Stimulated activated CD4-positive, alpha-beta T cell treated with anti-CD3 and anti-CD28 coated beads, Interleukin-1b, Interleukin-23, amount 100 ng/mL, for 1 hour (primary cell): ENCODE measurements at places on chromosomes 3 and 15.

GRCh38 chr3:16130066-16130465, 44.4 kb upstream of the GALNT15 start:
- no peak for DNase-seq

DNA sequence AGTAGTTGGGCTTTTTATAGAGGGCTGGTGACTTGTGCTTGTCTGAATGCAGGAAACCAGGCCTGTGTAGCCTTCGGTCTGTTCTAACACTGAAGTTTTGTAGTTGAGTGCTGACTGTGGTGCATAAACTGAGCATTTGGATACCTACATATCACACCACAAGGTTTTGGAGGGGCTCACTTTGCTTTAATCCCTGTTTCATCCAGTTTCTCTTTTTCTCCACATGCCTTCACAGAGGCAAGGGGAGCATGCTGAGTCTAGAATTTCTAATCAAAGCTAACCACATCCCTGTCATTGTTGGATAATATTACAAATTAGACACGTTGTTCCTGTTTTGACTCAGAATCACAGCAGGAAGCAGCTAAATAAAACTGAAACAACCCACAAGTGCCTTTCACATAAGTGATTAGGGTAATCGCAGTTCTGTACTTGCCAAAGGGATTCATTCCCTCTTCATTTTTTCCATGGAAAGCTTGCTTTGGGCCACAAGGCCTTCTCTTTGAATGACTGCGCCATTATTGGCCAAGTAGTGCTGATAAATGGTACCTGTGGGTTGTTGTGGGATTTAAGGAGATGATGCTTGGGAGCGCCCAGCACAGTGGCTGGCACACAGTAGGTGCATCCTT, 48.9 kb downstream of the TGFBR2 start:
- no peak for DNase-seq

- DNase-seq = no peak
Measured at GRCh38 chr3:174891524-174892203, 32.5 kb downstream of the NAALADL2 start.

DNA sequence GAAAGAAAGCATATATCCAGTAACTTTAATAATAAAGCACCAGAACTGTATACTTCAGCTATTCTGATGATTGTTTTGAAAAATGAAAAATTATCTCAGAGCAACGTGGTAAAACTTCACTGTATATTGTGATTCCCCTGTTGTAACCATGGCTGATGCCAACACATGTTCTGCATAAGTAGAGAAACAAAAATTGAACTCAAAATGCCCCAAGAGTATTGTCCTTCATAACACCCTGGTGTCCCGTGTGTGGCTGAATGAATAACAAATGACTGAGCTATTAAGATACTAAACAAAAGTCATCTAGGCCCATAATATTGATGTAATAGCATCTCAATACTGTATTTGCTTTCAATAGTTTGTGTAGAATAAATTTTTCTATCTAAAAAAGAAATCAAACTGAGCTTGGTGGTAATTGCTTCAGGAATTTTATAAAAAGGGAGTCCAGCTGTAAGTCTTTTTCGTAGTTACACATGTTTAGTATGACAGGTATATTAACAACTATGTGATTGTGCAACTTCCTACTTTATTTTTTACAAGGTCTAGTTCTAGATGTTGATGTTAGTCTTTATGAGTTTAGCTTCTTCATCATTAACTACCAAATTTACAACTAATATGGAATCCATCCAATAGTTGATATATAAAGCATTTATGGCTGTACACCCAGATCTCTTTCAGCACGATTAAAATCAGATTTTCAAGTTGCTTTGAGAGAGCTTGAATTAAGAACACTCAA, 623.8 kb upstream of the AGTR1 start:
- no peak for DNase-seq
